ENCODE measurements at places on chromosomes 3 and 15.

- no peaks in the 10 kb centered on the region for H3K4me1 ChIP-seq
- no peak overlapping the region for H3K4me3 ChIP-seq
- H3K36me3 ChIP-seq: no peaks in the 10 kb centered on the region
- H3K27ac ChIP-seq: no peak overlapping the region
- no peaks in the 10 kb centered on the region for H3K27me3 ChIP-seq
These were observed 118.7 kb upstream of the ACP3 start for GRCh38 chr3:132198516-132198915.

- H3K4me1 ChIP-seq: no peaks in the 10 kb centered on the region
- H3K4me3 ChIP-seq: no peak overlapping the region
- no peak overlapping the region for H3K27ac ChIP-seq
These were observed 283.9 kb upstream of the THBS1 start for GRCh38 chr15:39296955-39297354.

DNA sequence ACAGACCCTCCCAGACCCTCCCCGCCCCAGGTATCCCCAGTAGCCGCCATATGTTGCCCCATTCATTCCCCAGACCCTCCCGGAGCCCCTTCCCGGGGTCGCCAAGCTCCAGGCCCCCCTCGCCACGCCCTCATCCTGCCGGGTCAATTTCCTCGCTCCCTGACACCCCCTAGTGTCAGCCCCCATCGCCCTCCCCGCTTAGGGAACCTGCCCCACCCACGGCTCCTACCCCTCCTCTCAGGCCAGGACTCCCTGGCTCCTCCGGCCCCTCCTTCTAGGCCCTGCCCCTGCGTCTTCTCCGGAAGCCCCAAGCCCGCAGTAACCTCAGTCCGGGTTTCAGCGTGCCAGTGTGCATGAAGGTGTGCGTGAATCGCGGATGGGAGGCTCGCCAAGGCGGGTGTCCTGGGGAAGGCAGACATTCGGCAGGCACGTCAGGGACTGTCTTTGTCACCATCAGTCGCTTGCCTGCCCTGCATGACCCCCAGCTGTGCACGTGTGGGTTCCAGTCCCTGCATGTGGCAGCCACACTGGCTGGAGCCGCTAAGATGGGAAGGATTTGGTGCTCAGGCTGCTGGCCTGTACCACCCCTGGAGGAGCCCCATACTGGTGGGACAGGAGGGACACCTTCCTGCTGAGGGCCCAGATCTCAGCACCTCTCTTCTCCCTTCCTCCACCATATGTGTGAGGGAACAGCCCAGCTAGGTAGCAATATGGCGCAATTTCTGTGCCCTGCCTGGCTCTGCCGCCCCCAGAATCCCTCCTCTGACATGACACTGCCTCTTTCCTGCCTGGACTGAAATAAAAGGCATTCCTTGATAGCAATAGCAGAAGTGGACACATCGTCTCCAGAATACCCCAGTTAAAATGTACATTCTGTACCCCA, 693 bp downstream of the DISP2 start:
- H3K27me3 ChIP-seq: peaks cover 6% of the 10 kb centered on the region
- H3K27ac ChIP-seq: no peak overlapping the region
- peaks cover 15% of the 10 kb centered on the region for H3K4me1 ChIP-seq
- no peaks in the 10 kb centered on the region for H3K36me3 ChIP-seq

- no peaks in the 10 kb centered on the region for H3K36me3 ChIP-seq
- no peak overlapping the region for H3K27ac ChIP-seq
- no peaks in the 10 kb centered on the region for H3K27me3 ChIP-seq
- peak; percentile 32 for DNase-seq
- no peaks in the 10 kb centered on the region for H3K4me1 ChIP-seq
These were observed 33.9 kb upstream of the SLC41A3 start for GRCh38 chr3:126117786-126118185.

DNA sequence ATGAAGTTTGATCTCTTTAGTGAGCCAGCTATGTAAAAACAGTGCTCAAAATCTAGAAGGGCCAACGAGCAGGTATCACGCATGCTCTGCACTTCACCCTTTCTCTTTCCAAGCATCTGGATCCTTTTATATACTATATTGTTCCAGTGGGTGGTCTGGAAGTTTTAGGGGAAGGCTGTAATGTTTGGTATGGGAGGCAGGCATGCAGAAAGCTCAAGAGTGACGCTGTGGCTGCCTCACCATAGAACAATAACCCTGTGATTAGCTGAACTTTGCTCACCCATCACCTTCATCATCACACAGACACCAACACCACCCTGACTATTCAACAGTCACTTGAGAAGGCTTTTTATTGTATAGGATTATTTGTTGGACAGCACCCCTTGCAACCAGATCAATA, 81.6 kb downstream of the FBN1 start:
- no peaks in the 10 kb centered on the region for H3K36me3 ChIP-seq
- peaks cover 22% of the 10 kb centered on the region for H3K4me1 ChIP-seq
- H3K4me3 ChIP-seq: no peak overlapping the region
- H3K27me3 ChIP-seq: no peaks in the 10 kb centered on the region
- H3K27ac ChIP-seq: no peak overlapping the region

DNA sequence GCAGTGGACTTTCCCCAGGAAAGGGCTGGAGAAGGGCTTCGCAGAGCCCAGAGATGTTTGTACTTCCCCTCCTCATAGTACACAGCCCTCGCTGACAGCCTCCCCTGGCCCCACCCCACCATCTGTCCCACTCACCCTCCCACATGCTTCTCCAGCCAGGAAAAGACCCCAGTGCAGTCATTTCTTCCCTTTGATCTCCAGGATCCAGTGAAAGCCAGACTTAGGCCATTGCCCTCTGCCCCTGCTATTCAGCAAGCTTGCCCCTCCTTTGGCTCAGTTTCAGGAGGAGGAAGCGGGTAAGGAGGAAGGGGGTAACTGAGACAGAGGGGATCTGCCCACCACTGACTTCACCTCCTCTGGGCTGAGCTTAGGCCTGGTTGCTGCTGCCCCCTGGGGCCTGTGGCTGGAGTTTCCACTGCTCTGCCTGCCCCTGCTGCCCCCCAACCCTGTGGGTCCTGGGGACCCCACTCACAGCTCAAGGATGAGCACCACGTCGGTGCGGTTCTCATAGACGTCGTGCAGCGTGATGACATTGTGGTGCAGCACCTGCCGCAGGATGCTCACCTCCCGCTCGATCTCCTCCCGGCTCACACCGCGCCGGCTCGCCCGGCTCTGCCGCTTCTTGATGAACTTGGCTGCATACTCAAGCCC, 63.1 kb downstream of the DAPK2 start:
- no peaks in the 10 kb centered on the region for H3K36me3 ChIP-seq
- H3K4me1 ChIP-seq: peaks cover 39% of the 10 kb centered on the region
- H3K4me3 ChIP-seq: no peak overlapping the region
- H3K27ac ChIP-seq: no peak overlapping the region
- no peak for DNase-seq
- H3K27me3 ChIP-seq: no peaks in the 10 kb centered on the region

- no peaks in the 10 kb centered on the region for H3K27me3 ChIP-seq
- H3K36me3 ChIP-seq: no peaks in the 10 kb centered on the region
- H3K27ac ChIP-seq: no peak overlapping the region
These were observed 72.4 kb upstream of the BBX start for GRCh38 chr3:107450254-107450893.

DNA sequence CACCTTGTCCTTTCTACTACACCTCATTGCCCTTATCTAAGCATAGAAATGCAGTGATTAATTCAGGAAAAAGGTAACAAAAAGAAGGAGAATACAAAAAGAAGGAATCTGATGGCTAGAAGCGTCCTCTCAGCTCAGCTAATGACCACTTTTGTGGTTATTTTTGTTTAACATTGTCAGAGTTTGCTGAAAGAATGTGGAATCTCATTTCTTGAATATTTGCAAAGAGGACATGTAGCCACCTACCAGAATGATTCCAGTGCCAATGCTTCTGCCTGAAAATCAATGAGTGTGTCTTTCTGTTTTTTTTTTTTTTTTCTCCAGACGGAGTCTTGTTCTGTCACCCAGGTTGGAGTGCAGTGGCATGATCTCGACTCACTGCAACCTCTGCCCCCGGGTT, 24.5 kb downstream of the NANOGP8 start:
- DNase-seq: no peak
- no peaks in the 10 kb centered on the region for H3K27me3 ChIP-seq
- no peak overlapping the region for H3K4me3 ChIP-seq
- no peaks in the 10 kb centered on the region for H3K36me3 ChIP-seq
- peaks cover 8% of the 10 kb centered on the region for H3K4me1 ChIP-seq
- no peak overlapping the region for H3K27ac ChIP-seq

DNA sequence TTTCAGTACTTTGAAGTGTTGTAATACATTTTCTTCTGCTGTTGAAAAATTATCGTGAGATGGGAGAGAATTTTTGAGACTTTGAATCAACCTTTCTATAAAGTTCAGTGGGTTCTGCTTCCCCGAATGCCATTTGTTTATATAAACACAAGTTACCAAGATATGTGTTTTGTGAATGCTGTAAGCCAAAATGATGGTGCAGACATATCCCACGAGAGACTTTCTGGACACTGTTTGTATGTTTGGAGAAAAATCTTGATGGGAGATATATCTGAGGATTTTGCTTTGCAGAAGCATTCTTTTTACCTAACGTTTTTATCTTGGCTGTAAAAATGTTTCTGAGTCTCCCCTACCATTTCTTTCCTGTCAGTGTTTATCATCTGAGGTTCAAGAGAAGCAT, 526.6 kb upstream of the ZNF717 start:
- H3K27me3 ChIP-seq: no peaks in the 10 kb centered on the region
- peaks cover 12% of the 10 kb centered on the region for H3K4me1 ChIP-seq
- peak overlapping the region; percentile 18 for H3K4me3 ChIP-seq
- no peaks in the 10 kb centered on the region for H3K36me3 ChIP-seq
- H3K27ac ChIP-seq: peak overlapping the region; percentile 67

- H3K36me3 ChIP-seq: no peaks in the 10 kb centered on the region
- no peaks in the 10 kb centered on the region for H3K27me3 ChIP-seq
- H3K4me1 ChIP-seq: no peaks in the 10 kb centered on the region
- no peak overlapping the region for H3K27ac ChIP-seq
These were observed 71.8 kb downstream of the FGF7 start for GRCh38 chr15:49494842-49495241.

DNA sequence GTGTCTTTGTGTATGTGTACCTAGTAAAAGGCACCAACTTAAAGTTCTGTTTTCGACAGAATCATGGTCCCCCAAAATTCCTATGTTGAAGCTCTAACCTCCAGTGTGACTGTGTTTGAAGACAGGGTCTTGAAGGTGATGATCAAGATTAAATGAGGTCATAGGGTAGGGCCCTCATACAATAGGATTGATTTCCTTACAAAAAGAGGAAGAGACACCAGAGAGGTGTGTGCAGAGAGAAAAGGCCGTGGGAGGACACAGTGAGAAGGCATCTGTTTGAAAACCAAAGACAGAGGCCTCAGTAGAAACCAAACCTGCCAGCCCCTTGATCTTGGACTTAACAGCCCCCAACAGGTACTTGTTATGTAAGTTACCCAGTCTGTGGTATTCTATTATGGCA, 52.0 kb upstream of the CORO2B start:
- no peak for DNase-seq
- peaks cover 10% of the 10 kb centered on the region for H3K4me1 ChIP-seq
- no peaks in the 10 kb centered on the region for H3K27me3 ChIP-seq
- H3K4me3 ChIP-seq: no peak overlapping the region
- H3K27ac ChIP-seq: no peak overlapping the region

- H3K27me3 ChIP-seq: no peaks in the 10 kb centered on the region
- H3K36me3 ChIP-seq: no peaks in the 10 kb centered on the region
- H3K27ac ChIP-seq: no peak overlapping the region
These were observed 61.2 kb upstream of the KCNMB2 start for GRCh38 chr3:178475062-178475461.

DNA sequence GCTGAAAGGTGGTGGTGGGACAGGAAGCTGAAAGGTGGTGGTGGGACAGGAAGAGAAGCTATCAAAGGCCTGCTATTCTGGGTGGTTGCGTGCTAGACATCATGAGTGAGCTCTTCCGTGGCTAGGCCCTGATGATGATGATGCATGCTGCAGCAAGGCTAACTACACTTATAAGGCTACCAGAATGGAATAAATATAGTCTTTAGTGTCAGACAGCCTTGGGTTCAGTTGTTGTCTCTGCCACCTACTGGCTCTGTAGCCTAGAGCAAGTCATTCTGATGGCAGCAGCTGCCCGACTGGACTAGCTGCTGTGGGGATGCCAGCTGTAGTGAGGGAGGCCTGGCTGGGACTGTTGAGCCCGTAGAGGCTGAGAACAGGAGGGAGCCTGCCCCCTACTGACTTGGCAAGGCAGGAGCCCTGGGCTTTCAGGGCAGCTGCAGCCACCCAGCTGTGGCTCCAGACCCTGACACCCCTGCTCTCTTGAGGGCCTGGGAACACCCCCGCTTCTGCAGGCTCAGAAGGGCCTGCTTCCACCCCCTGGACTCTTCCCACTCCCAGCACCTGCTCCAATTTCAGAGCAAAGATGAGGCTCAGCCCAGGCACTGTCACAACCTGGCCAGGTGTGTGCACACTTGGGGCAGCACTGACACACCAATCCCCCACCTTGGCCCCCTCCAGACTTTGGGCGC, 21.4 kb upstream of the ZBED2 start:
- no peak for DNase-seq
- H3K4me3 ChIP-seq: no peak overlapping the region
- H3K27me3 ChIP-seq: no peaks in the 10 kb centered on the region
- no peaks in the 10 kb centered on the region for H3K36me3 ChIP-seq
- H3K27ac ChIP-seq: no peak overlapping the region
- H3K4me1 ChIP-seq: no peaks in the 10 kb centered on the region

DNA sequence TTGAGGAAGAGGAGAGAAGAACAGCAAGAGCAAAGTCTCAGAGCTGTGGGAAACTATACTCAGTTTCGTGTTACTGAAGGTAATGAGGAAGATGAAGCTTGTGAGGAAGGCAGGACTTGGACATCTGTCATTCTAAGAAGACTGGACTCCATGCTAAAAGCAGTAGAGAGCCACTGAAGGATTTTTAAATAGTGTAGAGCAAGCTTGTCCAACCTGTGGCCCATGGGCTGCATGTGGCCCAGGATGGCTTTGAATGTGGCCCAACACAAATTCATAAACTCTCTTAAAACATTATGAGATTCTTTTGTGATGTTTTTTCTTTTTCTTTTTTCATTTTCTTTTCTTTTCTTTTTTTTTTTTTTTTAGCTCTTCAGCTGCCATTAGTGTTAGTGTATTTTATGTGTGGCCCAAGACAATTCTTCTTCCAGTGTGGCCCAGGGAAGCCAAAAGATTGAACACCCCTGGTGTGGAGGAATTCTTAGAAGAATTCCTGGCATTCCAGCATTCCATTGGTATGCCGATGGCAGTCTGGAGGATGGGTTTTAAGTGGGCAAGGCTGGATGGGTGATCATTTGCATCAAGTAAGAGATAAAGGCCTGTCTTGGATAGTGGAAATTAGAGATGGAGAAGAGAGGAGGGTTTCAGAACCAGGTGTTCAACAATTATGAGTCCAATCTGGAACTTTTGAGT, 6.9 kb upstream of the NFKBIZ start:
- DNase-seq: no peak
- H3K36me3 ChIP-seq: no peaks in the 10 kb centered on the region
- no peak overlapping the region for H3K4me3 ChIP-seq
- H3K27ac ChIP-seq: no peak overlapping the region
- H3K4me1 ChIP-seq: peaks cover 7% of the 10 kb centered on the region

Measured in suprapubic skin (tissue), 4 donors.